NCI-H2081 treated with DMSO at 0.1 percent for 48 hours (cell line): ENCODE measurements at places on chromosomes 7 and 10.

- no peak for DNase-seq
Measured at GRCh38 chr7:42080841-42081586, 156.0 kb downstream of the GLI3 start.

GRCh38 chr10:32318476-32318896, 28.5 kb downstream of the EPC1 start:
- DNase-seq: no peak

GRCh38 chr10:92681306-92681834, 8.4 kb upstream of the HHEX start:
- DNase-seq: no peak

- no peak for DNase-seq
Measured at GRCh38 chr7:47345857-47346298, 236.0 kb downstream of the TNS3 start.
